ENCODE measurements at places on chromosomes 5 and 9.
A peak's percentile ranks its signal among the peaks of the same experiment; 100 is the strongest.

- no peaks in the 10 kb centered on the region for H3K27me3 ChIP-seq
- H3K4me3 ChIP-seq: no peak overlapping the region
- H3K36me3 ChIP-seq: peaks cover 38% of the 10 kb centered on the region
Observed at GRCh38 chr5:68229416-68229815, 13.9 kb downstream of the PIK3R1 start.

DNA sequence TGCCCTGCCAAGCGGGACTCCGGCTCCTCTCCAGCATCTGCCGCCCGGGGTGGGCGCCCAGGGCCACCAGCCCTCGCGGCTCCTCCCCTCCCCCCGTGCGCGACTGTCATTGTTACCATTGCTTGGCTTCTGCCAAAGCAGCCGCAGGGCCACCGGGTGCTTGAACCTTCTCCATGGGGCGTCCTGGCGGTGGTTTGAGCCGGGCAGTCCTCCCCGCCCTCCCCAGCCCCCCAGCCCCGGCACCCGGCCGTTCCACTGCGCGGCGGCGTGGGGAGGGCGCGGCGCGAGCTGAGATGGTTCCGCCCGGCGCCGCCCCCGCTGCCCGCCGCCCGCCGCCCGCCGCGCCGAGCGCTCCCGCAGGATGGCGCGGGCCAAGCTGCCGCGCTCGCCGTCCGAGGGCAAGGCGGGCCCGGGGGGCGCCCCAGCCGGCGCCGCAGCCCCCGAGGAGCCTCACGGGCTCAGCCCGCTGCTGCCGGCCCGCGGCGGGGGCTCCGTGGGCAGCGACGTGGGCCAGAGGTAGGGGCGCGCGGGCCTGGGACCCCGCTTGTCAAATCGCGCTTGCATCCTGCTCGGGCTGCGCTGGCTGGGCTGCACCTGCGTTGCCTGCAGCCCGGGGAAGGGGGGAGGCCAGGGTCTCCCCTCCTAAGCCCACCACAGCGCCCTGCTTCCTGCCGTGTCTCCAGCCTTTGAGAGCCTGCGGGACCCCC lies 34.4 kb downstream of the KCNT1 start:
- H3K27me3 ChIP-seq: peaks cover 7% of the 10 kb centered on the region
- H3K36me3 ChIP-seq: no peaks in the 10 kb centered on the region
- H3K4me3 ChIP-seq: no peak overlapping the region
- no peak for DNase-seq
- no peaks in the 10 kb centered on the region for H3K4me1 ChIP-seq

GRCh38 chr9:88280816-88281382 lies 107.3 kb upstream of the SPIN1 start:
- no peaks in the 10 kb centered on the region for H3K27me3 ChIP-seq
- peaks cover 28% of the 10 kb centered on the region for H3K4me1 ChIP-seq

DNA sequence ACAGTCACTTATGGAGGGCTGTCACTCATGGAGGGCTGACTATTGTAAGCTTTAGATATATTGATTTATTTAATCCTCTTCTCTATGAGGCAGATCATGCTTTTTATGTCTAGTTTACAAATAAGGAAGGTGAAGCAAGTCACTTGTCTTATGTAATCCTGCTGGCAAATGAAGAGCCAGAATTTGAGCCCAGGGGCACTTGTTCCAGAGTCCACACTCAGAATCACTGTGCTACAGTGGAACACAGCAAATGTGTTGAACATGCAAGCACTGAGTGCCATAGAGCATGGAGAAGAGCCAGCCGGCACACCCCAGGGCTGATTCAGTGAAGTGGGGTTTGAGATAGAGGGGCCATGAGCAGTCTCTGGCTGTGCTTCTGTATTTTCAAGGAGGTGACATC lies 326.6 kb downstream of the MARCHF11 start:
- H3K36me3 ChIP-seq: no peaks in the 10 kb centered on the region
- DNase-seq: no peak
- H3K27ac ChIP-seq: no peak overlapping the region
- no peaks in the 10 kb centered on the region for H3K4me1 ChIP-seq

DNA sequence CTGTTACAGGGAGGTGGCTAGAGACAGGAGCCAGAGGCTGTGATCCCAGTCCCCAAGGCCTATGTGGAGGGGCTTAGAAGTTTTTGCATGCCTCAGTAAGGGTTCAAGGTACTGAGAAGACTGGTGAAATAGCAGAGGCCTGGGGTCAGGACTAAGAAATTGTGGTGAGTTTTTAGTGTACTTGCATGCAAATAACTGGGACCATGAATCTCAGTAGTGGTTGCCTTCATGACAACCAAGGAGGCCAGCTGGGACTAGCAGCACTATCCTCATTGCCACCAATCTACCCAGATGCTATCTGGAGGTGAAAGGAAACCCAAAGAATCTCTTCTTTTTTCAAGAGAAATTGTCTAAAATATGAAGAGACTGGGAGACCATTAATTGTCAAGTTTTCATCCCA lies 395.1 kb downstream of the CETN3 start:
- no peaks in the 10 kb centered on the region for H3K4me1 ChIP-seq
- no peaks in the 10 kb centered on the region for H3K36me3 ChIP-seq
- H3K4me3 ChIP-seq: no peak overlapping the region
- no peak for DNase-seq
- H3K27me3 ChIP-seq: no peaks in the 10 kb centered on the region

DNA sequence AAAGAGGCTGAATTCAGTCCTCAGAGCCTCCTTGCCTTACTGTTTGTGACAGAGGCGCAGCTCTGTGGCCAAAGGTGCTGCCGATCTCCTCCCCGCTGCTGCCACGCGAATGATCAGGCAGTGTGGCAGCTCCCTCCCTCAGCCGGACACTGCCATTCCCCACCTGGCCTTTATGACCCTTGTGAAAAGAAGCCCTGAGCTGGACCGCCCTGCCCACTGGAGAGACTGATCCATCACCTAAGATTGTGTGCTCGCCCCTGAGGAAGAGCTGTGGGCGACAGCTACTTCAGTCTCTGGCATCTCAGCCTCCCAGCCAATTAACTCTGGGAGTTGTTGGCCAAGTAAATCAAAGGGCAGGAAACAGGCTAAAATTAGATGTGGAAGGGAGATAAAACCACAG lies 90.9 kb downstream of the CARTPT start:
- no peaks in the 10 kb centered on the region for H3K4me1 ChIP-seq
- H3K27me3 ChIP-seq: peaks cover 16% of the 10 kb centered on the region
- no peak for DNase-seq

GRCh38 chr5:9331372-9331771 lies 214.5 kb downstream of the SEMA5A start:
- no peak overlapping the region for H3K27ac ChIP-seq
- no peaks in the 10 kb centered on the region for H3K4me1 ChIP-seq
- no peaks in the 10 kb centered on the region for H3K27me3 ChIP-seq
- H3K4me3 ChIP-seq: no peak overlapping the region
- DNase-seq: no peak
- no peaks in the 10 kb centered on the region for H3K36me3 ChIP-seq

DNA sequence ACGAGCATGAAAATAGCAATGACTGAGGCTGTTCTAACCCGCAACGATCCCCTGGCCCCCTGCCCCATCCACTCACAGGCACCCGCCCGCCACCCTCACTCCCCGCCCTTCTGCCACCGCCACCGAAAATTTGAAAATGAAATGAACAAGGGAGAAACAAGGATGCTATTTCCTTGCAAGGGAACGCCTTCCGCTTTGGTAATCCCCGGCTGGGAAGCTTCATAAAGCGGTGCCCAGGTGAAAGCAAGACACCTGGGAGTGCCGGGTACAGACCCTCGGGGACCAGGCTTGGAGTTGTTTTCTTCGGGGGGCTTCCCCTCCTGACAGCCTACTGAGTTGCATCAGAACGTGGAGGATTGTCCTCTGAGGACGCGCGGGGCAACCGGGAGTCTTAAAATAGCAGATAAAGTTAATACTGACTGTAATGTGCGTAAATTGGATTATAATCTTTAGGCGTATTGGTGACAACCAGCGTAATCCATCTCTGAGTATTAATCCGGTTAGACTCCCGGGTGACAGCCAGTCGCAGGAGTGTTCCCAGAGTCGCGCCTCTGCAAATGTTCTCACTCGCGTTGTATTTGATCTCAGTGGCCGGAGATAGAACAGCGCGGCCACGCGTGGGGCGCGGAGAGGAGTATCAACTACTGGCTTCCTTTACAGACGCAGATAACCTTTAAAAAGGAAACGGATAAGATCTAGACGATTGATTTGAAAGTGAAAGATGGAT lies 885 bp upstream of the MLLT3 start:
- peak; percentile 62 for DNase-seq
- H3K27me3 ChIP-seq: no peaks in the 10 kb centered on the region
- H3K27ac ChIP-seq: peak overlapping the region; percentile 88
- peaks cover 41% of the 10 kb centered on the region for H3K4me1 ChIP-seq
- peaks cover 14% of the 10 kb centered on the region for H3K36me3 ChIP-seq
- H3K4me3 ChIP-seq: peak overlapping the region; percentile 91

- no peak for DNase-seq
- H3K27ac ChIP-seq: no peak overlapping the region
- peaks cover 3% of the 10 kb centered on the region for H3K27me3 ChIP-seq
Observed at GRCh38 chr5:137891849-137892248, 2.6 kb downstream of the PKD2L2 start.

GRCh38 chr9:87562530-87563170 lies 65.0 kb downstream of the DAPK1 start:
- no peak overlapping the region for H3K4me3 ChIP-seq
- no peaks in the 10 kb centered on the region for H3K27me3 ChIP-seq
- DNase-seq: no peak
- H3K27ac ChIP-seq: no peak overlapping the region
- no peaks in the 10 kb centered on the region for H3K36me3 ChIP-seq
- H3K4me1 ChIP-seq: no peaks in the 10 kb centered on the region

DNA sequence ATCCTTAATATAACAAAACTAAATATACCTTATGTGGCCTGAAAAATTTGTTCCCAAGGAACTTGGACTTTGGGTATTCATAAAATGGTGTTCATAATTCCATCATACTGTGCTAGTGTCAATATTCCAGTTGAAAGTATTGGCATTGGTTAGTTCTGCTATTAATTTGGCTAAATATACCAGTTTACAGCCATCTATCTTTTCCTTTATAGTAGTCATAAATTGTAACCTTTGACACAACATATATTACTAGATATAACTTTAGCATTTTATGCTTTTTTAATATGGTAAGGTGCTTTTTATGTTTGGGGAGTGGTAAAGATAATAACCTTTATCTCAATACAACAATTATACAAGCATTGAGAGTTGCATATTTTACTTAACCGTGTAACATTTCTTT lies 23.7 kb downstream of the SPATA31D1 start:
- H3K36me3 ChIP-seq: no peaks in the 10 kb centered on the region
- no peak overlapping the region for H3K27ac ChIP-seq
- no peak for DNase-seq
- H3K27me3 ChIP-seq: no peaks in the 10 kb centered on the region
- H3K4me3 ChIP-seq: no peak overlapping the region
- H3K4me1 ChIP-seq: no peaks in the 10 kb centered on the region
